ENCODE measurements at places on chromosomes 4 and X.

DNA sequence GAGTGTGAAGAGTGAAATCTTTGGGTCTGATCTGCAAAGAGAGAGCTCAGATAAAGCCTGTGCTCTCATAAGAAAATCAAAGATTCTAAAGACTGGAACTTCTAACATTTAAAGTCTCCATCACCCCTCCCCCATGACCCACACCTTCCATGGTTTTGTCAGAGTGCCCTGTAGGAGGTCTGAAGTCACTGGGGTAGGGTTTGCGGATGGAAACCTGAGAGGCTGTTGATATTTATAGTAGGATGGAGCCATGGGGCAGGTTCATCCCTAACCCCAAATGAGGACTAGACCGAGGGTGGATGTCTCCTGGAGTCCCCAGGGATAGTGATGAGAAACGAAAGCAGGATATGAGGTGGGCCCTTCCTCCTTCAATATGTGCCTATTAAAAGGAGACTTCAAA is 28.4 kb upstream of the NLGN4X start:
- no peak for DNase-seq

DNA sequence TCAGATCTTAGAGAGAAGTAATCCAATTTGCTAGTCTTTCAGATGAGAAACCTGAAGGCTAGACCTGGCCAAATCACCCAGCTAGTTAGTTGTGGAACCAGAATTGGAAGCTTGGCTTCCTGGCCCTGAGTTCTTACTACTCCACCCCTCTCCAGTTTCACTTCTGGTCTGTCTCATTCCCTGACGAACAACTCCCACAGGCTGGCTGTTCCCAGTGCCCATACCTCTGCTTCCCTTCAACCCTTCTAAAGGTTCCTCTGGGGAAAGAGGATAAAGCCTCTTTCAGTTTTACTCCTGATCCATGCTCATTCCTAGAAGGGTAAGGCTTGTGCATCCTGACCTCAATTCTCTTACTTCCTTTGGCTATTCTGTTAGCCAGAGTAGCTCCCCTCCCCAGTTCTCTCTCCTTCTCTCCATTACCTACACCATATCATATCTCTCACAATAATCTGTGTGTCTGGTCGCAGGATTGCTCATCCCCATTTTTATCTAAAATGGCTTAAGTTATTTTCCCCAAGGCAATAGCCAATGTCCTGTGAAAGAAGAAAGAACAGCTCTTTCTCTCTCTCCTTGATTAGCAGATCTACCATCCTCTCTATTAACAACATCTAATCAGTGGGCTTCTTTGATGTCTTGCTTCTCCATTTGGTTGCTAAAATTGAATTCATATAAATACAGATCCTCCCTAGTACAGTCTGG is 155.0 kb upstream of the MAOA start:
- DNase-seq, result no peak

GRCh38 chr4:179605196-179605595 is 2163.0 kb upstream of the AGA start:
- DNase-seq, result no peak

- DNase-seq, result no peak
Observed at GRCh38 chr4:182203872-182204411, 39.3 kb upstream of the TENM3 start.

Data from activated CD4-positive, alpha-beta T cell treated with anti-CD3 and anti-CD28 coated beads, Interleukin-2, Interleukin-4, amounts not matched to agents 100 ng/mL and 50 ng/mL, durations not matched to agents 16 hours and 8 hours (primary cell).